ENCODE measurements at places on chromosomes 1 and 21.
A peak's percentile ranks its signal among the peaks of the same experiment; 100 is the strongest.

GRCh38 chr21:17472182-17472581 lies 40.7 kb upstream of the CXADR start:
- no peak for DNase-seq

GRCh38 chr1:75796376-75797272 lies at the start of gene MSH4:
MSH4 (plus strand) TSS chr1:75796882; CDS start chr1:75796986, 104 bp downstream.
- DNase-seq, result peak; percentile 33

GRCh38 chr1:8323706-8324105 lies 5.8 kb downstream of the SLC45A1 start:
- peak; percentile 38 for DNase-seq

- DNase-seq, result peak; percentile 94
Measured at GRCh38 chr1:59692591-59692990, 122.2 kb upstream of the HOOK1 start.

- DNase-seq, result no peak
Measured at GRCh38 chr1:202278751-202279150, 63.0 kb downstream of the UBE2T start.

- DNase-seq, result peak; percentile 7
Measured at GRCh38 chr1:180213401-180214170, 16.5 kb upstream of the LHX4 start.

GRCh38 chr1:35557118-35557610 lies at the start of gene KIAA0319L:
KIAA0319L (minus strand) TSS chr1:35557403; CDS start chr1:35554491, 2,912 bp downstream.
- DNase-seq, result no peak

DNA sequence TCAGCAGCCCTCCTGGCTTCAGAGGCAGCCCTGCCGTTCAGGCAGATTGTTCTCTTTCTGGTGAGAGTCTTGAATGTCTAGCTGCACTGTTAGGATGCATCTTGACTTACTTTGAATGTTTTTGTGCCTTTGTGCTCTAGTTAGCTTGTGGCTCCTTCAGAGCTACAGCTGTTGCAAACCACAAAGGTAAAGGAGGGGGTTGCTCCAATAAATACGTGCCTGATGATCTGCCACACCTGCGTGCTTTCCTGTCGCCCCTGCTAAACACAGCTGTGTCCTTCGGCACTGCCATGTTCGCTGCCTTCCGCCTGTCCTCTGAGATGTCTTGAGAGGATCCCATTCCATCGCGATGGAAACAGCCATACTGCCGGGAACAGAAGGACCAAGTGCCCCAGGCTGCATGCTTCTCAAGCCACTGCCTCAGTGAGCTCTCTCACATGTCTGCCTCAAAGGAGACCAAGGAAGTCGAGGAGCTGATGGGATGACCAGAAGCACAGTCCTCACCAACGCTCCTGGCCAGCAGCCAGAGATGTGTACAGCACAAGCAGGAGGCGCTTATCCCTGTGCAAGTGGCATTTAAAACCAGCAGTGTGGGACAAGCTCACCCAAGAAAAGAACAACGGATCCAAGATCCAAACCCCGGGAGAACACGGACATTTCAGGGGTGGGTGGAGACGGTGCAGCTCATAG lies 12.0 kb upstream of the SMIM12 start:
- DNase-seq, result no peak

DNA sequence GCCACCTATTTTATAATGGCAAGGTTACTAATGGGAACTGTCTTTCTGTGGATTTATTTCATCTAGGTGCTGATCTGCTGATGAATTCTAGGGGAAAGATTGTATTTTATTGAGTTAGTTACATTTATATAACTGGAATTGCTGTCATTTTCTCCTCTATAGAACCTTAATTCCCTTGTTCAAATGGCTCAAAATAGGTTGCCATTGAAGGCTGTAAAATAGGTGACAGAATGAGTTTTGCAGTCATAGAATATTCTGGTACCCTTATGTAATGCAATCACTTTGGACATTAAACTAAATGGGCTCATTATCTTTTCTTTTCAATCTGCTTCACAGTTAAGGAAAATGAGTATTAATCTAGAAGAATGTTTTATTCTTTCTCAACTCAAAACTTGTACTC lies 131.0 kb downstream of the CTH start:
- no peak for DNase-seq

GRCh38 chr1:202623075-202623474 lies 87.2 kb downstream of the SYT2 start:
- peak; percentile 64 for DNase-seq

DNA sequence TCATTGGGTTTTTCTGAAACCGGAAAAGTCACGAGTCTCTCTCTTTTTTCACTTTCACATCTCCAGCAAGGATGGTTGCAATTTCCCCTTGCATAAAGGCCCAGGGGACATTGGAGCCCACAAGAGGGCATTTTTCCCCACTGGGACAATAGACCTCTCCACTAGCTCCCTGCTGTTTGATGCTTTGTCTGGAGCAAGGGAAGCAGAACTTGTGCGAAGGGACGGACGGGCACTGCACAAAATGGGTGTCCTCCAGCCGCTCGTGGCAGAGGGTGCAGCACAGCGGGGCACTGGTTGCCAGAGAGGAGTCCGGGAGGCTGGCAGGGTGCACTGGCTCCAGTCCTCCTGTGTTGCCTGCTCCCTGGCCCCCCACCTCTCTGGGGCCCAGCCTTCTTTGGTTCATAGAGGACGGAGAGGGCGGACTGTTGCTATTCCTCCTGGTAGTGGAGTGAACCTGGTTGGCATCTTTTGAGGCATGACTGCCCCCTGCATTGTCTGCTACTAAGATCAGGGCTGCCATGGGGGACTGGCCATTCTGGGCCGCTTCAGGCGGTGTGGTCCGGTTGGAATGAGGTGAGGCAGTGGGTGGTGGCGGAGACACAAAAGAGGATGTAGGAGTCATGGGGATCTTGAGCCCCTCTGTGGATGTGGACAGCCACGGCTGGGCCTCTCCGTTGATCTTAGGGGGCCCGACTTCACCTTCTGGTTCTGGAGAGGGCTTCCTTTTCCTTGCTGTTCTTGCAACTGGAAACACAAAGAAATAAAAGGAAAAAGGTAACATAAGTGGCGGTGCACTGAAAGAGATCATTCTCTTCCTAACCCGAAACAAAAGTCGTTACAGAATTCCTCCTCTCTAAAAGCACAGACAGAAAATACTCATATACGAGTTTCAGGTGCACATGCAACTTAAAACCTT lies 2.6 kb downstream of the IRF2BP2 start:
- peak; percentile 65 for DNase-seq

DNA sequence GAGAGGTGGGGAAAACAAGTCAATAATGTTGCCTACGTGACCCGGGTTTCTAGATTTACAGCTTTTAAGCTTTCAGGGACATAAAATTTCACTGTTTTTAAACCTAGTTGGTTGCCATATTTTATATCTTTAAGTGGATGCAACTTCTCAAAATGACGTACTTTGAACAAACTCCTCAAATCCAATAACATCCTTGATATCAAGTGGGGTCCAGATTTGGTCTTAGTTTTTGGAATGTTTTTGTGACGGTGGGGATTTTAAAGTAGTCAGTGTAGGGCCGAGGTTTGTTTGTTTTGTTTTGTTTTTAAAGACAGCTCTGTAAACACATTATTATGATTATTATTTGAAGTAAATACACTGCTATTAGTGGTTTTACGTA lies 453 bp downstream of the CDKN2C start:
- peak; percentile 17 for DNase-seq

DNA sequence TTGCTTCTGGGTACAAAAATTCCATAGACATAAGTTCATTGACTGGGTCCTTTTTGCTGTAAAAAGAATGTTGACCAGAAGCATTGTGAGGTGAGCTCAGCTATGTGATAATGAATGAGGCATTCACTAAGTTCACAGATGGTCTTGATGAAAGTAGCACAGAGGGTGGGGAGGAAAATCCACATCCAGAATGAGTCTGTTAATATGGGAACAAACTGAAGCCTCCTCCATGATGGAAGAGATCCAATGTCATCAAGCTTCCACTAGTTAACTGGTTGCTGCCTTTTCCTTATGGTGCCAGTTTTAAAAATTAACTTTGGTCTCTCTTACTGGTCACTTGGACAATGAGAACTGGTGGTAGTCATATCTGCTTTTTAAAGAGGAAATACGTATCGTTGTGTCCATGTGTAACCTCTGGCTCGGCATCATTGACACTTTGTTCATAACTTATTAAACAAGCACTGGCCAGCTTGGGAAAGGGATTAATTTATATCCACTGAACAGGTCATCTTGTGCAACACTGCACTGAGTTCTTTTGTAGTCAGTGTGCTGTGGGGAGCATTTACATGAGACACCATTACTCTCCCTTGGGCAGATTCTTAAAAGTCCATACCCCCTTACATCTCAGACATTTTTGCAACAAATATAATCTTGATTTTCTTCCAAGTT lies 88.6 kb downstream of the ADAMTS1 start:
- no peak for DNase-seq

GRCh38 chr1:45686015-45686287 lies 382 bp downstream of the GPBP1L1 start:
- peak; percentile 13 for DNase-seq
